T-helper 17 cell (primary cell): ENCODE measurements at places on chromosomes 7 and 10. TPM values are rescaled to one million over a fixed set of nuclear protein-coding genes. Genes with fewer than 3 reads are reported as not detected.

DNA sequence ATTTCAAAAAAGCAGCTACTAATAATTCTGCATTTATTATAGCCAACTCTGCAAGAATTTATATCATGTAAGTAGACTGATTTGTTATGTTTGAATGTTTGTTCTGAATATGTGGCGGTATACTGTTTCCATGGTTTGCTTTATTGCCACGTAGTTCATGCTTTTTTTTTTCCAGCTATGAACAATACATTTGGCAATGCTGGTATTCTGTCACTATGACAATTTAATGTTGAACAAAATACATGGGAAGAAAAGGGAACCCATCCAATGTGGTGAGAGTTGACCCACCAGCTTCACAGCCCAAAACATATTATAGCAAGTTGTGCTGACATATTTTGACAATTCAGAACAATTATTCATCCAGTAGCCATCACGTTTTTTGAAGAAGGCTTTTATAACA, 145.6 kb downstream of the CCDC71L start:
- no peak overlapping the region for H3K4me3 ChIP-seq
- DNase-seq, result no peak
- peaks cover 20% of the 10 kb centered on the region for H3K27me3 ChIP-seq
- H3K36me3 ChIP-seq, result peaks cover 4% of the 10 kb centered on the region
- no peak overlapping the region for H3K27ac ChIP-seq
- peaks cover 3% of the 10 kb centered on the region for H3K4me1 ChIP-seq

GRCh38 chr7:15459018-15459615, 102.7 kb downstream of the AGMO start:
- no peaks in the 10 kb centered on the region for H3K27me3 ChIP-seq
- no peak overlapping the region for H3K27ac ChIP-seq
- DNase-seq, result no peak
- H3K4me3 ChIP-seq, result no peak overlapping the region
- no peaks in the 10 kb centered on the region for H3K4me1 ChIP-seq

DNA sequence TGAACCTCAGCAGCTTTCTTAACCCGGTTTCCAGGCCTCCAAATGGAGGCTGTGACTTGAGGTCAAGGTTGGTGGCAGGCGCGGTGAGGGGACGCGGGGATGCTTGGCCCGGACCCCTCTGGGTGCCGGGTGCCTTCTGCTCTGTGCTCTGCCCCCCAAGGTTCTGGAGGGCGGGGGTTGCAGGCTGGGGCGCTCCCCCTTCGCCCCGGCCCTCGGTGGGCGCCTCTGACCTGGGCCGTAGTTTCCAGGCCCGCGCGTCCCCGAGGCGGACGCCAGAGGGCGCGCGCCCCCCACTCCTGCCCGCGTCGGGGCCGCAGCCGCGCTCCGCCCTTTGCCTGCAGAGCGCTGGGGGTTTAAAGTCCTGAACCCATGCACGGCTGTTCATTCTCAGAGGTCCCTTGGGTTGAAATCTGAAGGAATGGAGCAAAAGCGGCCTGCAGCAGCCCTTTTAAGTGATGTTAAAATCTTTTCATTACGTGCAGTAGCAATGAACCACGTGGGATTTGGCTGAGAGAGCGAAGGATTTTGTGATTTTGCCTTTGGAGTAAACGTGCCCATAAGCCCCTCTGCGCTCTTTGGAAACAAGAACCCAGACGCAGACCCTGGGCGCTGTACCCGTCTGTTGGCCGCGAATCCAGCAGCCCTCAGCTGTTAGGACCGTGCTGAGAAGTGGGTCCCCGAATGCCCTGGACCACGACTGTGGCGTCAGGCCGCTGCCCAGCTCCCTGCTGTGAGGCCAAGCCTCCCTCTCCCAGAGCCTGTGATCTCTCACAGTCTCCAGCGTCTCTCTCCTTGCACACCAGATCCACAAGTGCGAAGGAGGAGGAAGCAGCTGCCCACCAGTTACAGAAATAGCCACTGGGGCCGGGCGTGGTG, 135.0 kb downstream of the ACTR3B start:
- no peaks in the 10 kb centered on the region for H3K4me1 ChIP-seq
- no peak overlapping the region for H3K27ac ChIP-seq
- H3K36me3 ChIP-seq, result no peaks in the 10 kb centered on the region
- H3K27me3 ChIP-seq, result peaks cover 33% of the 10 kb centered on the region
- no peak overlapping the region for H3K4me3 ChIP-seq

MSS51 gene
- total RNA-seq, result 2.6 TPM

PTPRZ1 gene
- total RNA-seq, result not detected

MUC12 gene
- total RNA-seq, result not detected
